ENCODE measurements at places on chromosomes 7 and 10.

DNA sequence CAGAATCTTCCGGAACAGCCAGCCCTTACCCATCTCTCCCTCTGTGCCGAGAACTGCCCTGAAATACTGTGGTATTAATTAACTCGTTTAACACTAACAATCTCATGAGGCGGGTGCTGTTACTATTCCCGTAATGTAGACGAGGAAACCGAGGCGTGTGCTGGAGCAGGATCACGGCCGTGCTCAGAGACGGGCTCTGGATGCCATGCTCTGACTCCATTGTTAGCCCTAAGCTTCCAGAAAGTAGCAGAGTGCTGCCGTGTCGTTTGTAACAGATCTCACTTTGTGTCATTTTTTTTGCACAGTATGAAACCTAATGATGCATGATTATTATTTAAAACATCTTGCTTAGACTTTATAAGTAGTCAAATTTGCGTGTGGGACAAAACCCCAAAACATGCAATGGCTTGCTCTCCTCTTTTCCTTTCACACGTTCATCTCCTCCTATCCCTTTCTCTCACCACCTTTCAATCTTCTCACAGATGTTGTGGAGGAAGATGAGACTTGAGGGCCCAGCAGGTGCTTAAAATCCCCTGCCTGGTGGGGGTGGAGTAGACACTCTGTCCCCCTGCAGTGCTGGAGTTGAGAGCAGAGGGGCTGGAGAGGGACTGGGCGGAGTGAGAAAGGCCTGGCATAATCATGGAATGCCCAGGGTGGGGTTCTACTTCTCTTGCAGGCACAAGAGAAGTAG, 482 bp upstream of the ACTR3C start:
- peak; percentile 71 for DNase-seq

DNA sequence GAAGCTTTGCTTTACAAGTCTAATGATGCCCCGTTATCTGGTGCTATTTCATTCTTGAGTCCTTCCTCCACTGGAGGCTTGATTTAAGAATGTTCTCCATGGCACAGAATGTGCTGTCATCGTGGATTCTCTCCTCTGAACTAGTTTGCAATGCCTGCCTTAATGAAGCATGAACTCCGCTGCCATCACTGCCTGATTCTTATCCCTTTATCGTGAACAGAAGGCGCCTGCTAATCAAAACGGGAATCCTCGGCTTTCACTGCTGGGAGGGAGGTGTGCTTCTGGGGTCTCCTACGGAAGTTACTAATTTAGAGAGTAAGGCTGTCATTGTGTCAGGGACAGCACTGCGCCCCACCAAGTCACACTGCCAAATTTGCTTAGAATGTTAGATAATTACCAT, 56.2 kb downstream of the ITGB1 start:
- DNase-seq = no peak

DNA sequence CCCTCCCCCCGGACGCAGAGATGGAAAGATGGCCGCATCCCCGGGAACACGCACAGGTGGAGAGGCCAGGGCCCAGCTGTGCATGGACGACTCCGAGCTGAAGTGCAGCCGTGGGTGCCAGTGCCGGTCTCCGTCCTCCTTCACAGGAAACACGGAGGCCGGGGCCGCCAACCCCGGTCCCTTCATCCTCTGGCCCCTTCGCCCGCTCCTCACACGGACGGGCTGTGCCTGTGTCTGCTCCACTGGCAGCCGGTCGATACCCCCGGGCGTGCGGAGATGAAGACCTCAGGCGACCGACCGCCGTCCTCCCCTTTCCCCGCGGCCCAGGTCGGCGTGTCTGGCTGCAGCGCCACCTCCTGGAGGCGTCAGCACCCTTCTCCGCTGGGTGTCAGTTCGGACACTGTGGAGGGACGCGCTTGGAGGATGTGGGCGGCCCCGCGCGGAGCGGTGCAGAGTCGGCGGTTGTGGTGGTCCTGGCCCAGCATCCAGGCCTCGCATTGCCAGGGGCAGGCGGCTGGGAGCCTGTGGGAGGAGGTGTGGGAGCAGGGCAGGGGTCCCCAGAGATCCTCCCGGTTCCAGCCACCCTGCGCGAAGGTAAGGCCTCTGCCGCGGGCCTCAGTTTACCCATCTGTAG, 9.9 kb downstream of the ZNF511 start:
- peak; percentile 28 for DNase-seq

DNA sequence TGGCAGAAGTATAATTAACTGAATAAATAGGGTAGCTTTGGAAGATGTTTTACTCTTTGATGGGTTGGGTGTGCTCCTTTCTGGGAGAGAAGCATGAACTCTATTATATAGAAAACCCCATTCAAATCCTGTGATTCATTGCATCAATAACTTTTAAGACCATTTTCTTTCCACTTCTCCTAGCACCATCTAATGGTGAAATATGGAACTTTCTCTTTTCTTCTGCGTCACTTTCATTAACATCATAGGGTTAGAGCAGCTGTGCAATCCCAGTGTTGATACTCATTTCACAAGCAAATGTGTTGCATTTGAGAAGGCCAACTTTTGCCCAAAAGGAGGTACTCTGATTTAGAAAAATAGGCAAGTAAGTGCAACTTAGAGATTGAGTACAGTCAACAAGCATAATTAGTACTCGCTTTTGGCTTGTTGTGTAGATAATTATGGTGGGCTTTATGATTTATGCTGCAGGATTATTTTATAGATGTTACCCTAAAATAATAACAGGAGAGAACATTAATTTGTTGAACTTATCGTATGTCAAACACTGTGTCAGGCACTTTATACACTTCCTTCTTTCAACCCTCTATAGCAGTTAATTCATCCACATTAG, 92.9 kb downstream of the CPED1 start:
- DNase-seq = peak; percentile 39

GRCh38 chr10:8588135-8588534, 533.6 kb downstream of the GATA3 start:
- DNase-seq = no peak

GRCh38 chr10:67875340-67876238, 8.9 kb upstream of the SIRT1 start:
- no peak for DNase-seq

GRCh38 chr7:44158096-44158872, 17.2 kb upstream of the MYL7 start:
- no peak for DNase-seq

DNA sequence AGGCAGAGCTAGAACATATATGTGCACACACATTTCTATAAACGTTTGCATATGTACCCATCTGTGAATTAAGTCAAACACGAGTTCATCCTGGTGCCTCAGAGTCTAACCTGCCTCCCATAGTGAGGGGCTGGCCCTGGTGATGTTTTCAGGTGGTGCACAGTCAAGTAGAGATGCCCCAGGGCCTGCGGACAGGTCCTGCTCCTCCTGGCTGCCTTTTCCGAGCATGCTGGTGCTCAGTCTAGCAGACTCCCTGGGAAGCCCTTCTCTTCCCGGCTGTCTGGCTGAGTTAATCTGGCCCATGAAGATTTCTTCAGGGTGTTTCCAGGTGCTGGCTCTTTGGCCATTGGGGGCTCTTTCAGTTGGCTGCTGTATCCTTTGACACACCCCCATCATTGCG, 14.3 kb downstream of the ADCY1 start:
- no peak for DNase-seq

GRCh38 chr7:92671505-92672169, 81.4 kb upstream of the FAM133B start:
- no peak for DNase-seq

DNA sequence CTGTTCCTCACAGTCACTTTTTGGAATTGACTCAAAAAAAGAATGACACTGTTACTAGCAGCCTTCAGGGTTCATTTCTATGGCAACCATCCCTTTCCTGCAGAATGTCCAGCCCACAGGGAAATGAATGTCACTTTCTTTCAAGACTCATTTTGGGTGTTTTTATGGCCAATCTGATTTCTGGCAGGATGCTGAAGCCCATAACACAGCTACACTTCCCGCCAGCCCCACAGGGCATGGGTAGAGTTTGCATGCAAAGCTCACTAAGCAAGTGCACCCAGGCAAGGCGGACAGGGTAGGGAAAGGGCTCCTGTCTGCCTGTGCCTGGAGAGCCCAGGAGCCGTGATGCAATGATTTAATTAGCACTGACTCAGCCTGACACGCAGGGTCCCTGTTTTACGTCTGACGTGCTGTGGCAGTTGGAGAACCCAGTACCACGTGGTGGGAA, 26.1 kb upstream of the GPAM start:
- DNase-seq = no peak

- DNase-seq = no peak
Measured at GRCh38 chr10:75062506-75063299, 48.8 kb upstream of the SAMD8 start.

- DNase-seq = no peak
Measured at GRCh38 chr7:100065452-100066186, 15.9 kb downstream of the ZNF3 start.

GRCh38 chr7:26479581-26479980, 187.9 kb downstream of the SNX10 start:
- DNase-seq = no peak

DNA sequence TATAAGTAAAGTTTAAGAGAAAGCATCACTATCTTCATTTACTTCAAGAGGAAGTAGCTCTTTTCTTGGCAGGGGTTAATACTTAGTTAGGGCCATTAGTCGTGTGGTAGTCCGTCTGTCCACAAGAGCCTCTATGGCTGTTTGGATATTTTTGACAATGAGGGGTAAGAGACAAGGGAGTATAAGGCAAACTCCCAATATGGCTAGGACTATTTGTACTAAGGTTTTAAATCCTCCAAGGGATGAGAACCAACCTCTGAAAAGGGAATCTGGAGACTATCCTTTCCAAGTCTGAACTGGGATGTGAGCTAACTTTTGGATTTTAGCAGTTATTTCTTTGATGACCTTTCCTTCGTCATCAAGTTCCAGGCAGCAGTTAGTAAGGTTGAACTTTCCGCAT, at the start of gene ZNF117:
Gene ZNF117, minus strand, starts transcription at position 101 of the 400 bp plus-strand sequence.
- no peak for DNase-seq

- no peak for DNase-seq
Measured at GRCh38 chr10:33064706-33065105, 106.7 kb upstream of the ITGB1 start.

- DNase-seq = no peak
Measured at GRCh38 chr10:30984563-30985328, 46.9 kb downstream of the ZNF438 start.

- DNase-seq = no peak
Measured at GRCh38 chr10:118504467-118505205, 90.8 kb downstream of the PRLHR start.

DNA sequence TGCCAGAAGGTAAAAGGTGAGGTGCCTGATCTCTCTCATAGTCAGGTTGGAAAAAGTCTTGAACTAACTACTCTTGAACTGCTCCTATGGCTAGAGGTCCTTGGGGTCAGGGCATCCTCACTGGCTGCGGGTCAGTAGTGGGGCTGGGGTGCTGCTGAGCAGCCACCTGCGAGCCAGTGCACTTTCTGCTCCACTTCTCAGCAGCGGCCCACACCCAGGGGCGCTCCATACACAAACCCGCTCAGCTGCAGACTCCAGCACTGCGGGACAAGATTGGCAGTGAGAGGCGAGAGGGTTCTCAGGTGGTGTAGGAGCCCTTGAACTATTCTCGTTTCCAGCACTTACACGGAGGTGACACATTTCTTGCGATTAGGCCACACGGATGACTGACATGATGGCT, 6.0 kb downstream of the ABCA13 start:
- no peak for DNase-seq

GRCh38 chr7:75993689-75994387, 557 bp downstream of the TMEM120A start:
- no peak for DNase-seq

GRCh38 chr10:14658331-14659127, 116.2 kb downstream of the FAM107B start:
- DNase-seq = no peak

DNA sequence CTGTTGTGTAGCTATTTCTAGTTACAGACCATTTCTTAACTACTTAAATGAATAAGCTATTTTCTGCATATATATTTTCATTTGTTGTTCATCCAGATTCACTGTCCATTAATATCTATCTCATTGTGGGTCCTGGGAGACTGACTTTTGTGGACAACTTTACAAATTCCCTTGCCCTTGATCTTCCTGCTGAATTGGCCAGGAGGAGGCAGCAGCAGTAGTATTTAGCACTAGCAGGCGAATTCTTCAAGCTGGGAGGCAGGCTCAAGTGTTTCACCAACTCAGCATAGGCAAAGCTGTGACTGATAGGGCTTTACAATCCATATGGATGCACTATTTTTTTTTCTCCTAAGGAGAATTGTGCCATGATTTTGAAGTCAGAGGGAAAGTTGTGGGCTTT, 461.0 kb upstream of the NRG3 start:
- DNase-seq = no peak

DNA sequence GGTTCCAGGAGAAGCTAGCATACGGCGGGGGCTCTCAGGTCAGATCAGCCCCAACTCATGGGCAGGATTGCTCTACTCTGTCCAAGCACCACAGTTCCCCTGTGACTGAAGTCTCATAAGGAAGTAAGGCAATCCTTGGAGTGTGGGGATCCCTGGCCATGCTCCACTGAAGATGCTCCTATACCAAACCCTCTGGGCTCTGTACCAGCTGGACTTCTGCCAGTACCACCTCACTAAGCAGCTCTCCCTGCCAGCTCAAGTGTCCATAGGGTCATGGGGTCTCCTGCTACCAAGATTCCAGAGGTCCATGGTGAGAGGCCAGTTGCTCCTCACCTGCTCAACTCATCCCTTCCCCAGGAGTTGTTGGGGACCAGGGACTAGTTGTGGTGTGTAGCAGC, 355.7 kb upstream of the STEAP1 start:
- no peak for DNase-seq

- DNase-seq = peak; percentile 63
Measured at GRCh38 chr7:89618274-89618673, 536.0 kb upstream of the STEAP1 start.

DNA sequence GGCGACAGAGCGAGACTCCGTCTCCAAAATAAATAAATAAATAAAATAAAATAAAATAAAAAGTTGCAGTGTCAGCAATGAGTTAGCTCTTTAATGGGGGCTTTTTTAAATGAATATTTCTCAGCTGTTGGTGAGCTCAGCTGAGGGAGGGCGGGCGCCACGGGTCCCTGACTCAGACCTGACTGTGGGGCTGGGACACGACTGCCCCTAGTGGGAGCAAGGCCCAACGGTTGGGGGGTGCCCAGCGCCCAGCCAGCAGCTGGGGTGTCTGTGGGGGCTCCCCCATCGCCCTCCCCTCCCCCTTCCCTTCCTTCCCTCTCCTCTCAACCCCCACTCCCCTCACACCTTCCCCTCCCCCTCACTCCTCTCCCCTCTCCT, 46.6 kb downstream of the PWWP2B start:
- no peak for DNase-seq

- no peak for DNase-seq
Measured at GRCh38 chr10:77987671-77988255, 41.6 kb downstream of the POLR3A start.

GRCh38 chr10:33734393-33735155, 400.1 kb upstream of the NRP1 start:
- no peak for DNase-seq

GRCh38 chr10:48305905-48306264, 592 bp upstream of the MAPK8 start:
- DNase-seq = no peak

Data from NCI-H2081 (cell line).